T-helper 22 cell (primary cell): ENCODE measurements at places on chromosomes 3 and 15.

- DNase-seq = no peak
Measured at GRCh38 chr15:85496551-85497171, 116.3 kb downstream of the AKAP13 start.

GRCh38 chr3:149559525-149559924 is 85.0 kb downstream of the TM4SF4 start:
- no peak for DNase-seq

- DNase-seq = no peak
Measured at GRCh38 chr15:85559530-85559929, 179.1 kb downstream of the AKAP13 start.

- DNase-seq = no peak
Measured at GRCh38 chr3:188508454-188508853, 354.5 kb downstream of the LPP start.

GRCh38 chr3:106067711-106068110 is 198.9 kb upstream of the CBLB start:
- DNase-seq = no peak

DNA sequence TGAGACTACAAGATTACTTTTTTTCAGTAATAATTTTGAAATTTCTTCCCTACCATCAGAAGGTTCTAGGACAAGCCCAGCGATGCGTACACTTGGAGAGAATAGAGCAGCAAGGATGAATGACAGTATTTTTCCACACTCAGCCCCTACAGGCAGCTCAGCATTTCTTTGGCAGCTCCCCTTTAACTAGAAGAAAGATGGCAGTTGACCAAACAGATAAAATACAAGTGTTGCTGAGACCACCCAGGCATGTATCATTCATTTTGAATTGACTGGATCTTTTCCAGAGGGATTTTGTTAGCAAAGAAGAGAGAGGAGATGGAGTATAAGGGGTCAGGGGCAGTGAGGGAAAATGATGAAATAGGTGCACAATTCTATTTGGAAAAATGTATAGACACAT is 761.3 kb downstream of the AGBL1 start:
- DNase-seq = no peak

- no peak for DNase-seq
Measured at GRCh38 chr3:55468251-55468650, 18.9 kb downstream of the WNT5A start.

- DNase-seq = no peak
Measured at GRCh38 chr3:39981547-39982184, 172.3 kb downstream of the MYRIP start.

DNA sequence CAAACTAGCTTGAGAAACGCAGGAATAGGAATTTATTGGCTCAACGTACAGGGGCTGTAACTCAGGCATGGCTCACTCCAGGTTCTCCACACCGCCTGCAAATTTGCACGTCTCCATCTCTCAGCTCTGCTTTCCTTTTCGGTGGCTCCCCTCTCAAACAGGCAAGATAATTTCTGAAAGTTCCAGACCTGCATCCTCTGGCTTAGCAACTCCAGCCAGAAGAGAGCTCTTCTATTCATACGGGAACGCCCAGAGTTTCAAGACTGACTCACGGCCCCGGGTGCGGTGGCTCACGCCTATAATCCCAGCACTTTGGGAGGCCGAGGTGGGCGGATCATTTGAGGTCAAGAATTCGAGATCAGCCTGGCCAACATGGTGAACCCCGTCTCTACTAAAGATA is 139.7 kb upstream of the BNIP2 start:
- no peak for DNase-seq

DNA sequence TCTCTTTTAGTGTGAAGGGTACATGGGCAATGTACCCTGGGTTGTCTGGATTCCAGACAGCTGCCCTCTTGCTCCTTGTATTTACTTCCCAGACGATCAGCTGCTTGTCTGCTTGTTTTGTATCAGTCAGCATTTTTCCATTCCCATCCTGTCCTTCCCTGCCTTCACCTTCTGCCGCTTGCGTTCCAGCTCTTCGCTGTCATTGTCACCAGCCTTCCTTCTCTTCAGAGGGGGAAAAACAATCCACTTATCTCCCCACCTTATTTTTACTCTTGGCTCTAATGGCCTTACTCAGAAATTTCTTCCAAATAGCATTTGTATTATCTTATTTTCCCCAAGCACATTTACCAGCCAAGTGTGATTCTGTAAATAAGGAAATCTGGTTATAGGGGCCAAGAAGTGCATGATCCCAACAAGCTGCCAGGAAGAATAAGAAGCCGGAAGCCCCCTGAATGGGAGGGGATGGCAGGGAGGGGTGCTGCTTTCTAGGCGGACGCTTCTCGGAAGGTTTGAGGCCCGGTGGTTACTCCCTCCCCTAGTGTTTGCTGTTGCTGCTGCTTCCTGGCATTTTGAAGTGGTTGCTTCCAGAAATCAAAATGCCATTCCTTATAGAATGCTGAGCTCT is 497.6 kb downstream of the NTRK3 start:
- DNase-seq = no peak

DNA sequence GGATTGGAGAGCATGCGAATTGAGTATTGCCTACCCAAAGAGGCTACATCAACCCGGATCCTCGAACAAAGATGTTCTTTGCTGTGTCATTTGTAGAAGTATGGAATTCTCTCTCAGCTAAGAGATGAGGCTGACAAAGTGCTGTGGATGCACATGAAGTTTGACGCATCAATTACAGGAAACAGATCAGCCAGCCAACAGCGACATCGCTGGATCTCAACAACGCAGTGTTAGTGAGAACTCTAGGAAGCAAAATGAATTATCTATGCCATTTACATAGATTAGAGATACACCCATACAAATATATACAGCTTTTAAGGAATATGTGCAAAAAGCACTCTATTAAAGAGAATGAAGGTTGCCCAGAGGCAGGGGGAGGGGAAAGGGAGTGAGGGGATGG is 160.6 kb upstream of the RGMA start:
- DNase-seq = no peak

DNA sequence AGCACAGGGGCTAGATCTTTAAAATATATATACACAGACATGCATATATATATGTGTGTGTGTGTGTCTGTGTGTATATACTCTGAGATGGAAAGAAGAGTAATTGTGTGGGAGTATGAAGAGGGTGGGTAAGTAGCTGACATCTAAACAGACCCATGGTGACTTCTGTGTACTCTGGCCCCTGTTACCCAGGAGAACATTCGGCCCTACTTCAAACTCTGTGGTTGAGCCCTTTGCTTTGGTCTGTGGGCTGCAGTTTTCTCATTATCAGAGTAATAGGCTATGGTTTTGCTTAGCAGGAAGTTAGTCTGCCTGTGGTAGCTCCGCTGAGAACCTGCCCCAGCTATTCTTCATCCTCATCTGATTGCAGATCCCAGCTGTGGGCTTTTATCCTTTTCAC is 141.4 kb downstream of the RBPMS2 start:
- peak; percentile 17 for DNase-seq

DNA sequence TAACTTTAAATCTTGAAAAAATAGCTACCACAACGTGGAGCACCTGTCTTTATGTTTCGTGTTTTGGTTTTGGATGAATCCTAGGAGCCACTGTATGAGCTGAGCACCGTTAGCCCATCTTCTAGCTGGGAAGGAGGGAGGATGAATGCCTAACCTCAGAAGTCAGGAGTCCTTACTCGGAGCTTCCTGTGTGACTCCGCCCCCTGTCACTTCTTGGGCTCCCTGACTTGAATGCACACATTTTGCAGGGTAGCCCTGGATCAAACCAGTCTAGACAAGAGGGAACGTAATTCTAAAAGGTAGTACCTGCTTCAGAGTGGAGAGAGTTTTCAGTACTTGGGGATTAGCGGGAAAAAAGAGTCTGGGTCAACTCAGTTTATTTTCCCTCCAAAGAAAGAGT is 5.3 kb downstream of the GABRA5 start:
- no peak for DNase-seq

DNA sequence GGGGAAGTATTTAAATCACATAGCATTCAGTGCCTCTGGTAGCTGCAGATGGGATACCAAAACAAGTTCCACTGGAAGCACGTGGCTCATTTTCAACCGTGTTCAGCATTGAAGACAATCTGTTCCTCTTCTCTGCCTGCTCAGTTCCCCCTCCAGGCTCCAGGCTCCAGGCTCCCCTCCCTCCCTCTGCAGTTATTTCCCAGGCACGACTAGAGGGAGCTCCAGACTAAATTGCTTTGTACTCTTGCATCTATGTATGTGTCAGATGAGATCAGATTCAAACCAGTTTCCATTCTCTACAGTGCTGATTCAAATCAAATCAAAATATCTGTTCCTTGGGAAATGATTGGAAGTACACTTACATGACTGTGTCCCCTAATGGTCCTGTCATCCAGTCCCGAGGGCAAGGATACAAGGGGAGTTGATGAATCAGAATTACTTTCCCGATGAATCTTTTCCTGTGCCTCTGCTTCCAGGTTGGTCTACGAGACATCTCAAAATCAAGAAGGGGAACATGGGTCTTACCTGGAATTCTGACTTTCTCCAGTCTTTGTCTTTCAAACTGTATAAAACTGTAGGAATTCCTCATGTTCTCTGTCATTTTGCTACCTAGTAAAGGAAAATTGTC is 600.5 kb downstream of the EDEM1 start:
- DNase-seq = no peak

- no peak for DNase-seq
Measured at GRCh38 chr3:54563501-54564200, 364.2 kb downstream of the LRTM1 start.
